ENCODE measurements at places on chromosomes 1 and 21.
A peak's percentile ranks its signal among the peaks of the same experiment; 100 is the strongest.

- DNase-seq: peak; percentile 54
Measured at GRCh38 chr1:12132078-12132477, 34.7 kb upstream of the TNFRSF1B start.

- peak; percentile 16 for DNase-seq
Measured at GRCh38 chr1:217907504-217907903, 276.4 kb downstream of the SPATA17 start.

DNA sequence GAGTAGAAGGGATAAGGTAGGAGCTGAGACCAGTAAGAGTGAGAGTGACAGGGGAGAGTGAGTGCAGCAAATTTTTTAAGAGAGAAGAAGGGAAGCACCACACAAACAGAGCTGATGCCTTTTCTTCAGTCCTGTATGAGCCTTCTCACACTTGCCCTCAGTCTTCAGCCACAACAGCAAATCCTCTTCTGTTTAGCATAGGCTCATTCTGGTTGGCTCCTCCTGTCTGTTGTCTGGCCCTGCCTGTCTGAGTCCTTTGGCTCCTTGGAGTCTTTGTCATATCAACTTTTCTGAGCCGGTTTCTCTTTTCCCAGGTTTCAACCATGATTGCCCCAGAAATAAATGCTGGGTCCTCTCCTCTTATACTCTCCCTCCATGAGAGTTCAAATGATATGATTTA is 12.7 kb upstream of the CASQ1 start:
- DNase-seq: no peak

GRCh38 chr1:32221980-32222755 is at the start of the genes EIF3I and TMEM234:
TSS of gene EIF3I (plus strand) at chr1:32222407. CDS start at chr1:32222442, 35 bp downstream.
TSS of gene TMEM234 (minus strand) at chr1:32222353. CDS start at chr1:32222322, 31 bp downstream.
- peak; percentile 96 for DNase-seq

GRCh38 chr1:111332190-111332589 is 41.5 kb downstream of the CHIA start:
- no peak for DNase-seq

- DNase-seq: no peak
Measured at GRCh38 chr1:35453031-35453430, 104.2 kb downstream of the KIAA0319L start.

DNA sequence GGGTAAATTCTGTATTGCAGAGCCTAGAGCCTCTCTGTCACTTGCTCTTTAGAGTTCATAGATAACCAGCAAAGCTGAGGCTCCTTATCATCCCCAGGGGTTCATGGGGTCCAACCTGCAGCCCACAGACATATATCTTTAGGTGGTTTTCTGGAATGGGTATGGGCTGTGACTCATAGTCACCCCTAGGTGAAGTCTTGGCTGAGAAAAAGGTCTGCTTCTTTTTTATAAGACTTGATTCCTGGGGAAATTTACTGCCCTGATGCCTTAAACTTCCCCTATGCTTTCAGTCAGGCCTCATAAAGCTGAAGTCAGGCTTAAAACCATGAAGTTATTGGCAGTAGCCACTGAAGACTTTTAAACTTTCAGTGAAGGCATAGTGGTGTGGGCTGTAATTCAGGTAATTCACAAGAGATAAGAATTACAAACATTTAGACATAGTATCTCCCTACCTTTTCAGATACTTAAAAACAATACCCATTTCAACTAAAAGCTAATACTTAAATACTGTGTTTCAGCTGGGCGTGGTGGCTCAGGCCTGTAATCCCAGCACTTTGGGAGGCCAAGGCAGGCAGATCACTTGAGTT is 46.8 kb downstream of the MACO1 start:
- no peak for DNase-seq

DNA sequence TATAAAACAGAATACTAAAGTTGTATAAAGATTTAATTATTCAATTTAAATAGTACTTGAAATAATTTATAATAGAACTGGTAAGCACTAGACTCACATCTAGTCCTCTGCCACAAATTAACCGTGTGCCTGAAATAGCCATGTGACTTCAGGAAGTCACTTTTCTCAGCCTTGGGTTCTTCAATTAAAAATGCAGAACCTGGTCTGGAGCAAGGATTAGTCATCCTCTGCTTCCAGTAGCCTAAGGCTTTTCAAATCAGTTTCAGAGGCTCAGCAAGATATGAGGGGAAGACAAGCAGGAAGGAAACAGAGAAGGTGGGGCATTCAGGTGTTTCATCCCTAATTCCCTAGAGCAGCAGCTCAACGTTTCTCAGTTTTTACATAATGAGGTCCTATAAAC is 23.0 kb downstream of the DPH5 start:
- DNase-seq: peak; percentile 76
